Activated CD4-positive, alpha-beta T cell treated with anti-CD3 and anti-CD28 coated beads, Interleukin-2, amount 50 U/mL, for 1 hour (primary cell): ENCODE measurements at places on chromosomes 4 and X.
A peak's percentile ranks its signal among the peaks of the same experiment; 100 is the strongest.

GRCh38 chrX:3244955-3245354 is 101.5 kb downstream of the MXRA5 start:
- no peak for DNase-seq

DNA sequence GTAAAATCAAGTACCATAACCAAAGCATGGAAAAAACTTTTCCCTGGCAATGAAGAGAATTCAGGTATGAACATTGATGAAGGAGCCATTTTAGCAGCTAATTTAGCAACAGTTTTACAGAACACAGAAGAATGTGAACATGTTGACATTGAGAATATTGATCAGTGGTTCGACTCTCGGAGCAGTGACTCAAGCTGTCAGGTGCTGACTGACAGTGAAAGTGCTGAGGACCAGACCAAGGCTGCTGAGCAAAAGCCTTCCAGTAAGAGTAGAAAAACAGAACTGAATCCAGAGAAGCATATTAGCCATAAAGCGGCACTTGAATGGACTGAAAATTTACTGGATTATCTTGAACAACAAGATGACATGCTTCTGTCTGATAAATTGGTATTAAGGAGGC is 2.8 kb downstream of the TIGD2 start:
- no peak for DNase-seq

DNA sequence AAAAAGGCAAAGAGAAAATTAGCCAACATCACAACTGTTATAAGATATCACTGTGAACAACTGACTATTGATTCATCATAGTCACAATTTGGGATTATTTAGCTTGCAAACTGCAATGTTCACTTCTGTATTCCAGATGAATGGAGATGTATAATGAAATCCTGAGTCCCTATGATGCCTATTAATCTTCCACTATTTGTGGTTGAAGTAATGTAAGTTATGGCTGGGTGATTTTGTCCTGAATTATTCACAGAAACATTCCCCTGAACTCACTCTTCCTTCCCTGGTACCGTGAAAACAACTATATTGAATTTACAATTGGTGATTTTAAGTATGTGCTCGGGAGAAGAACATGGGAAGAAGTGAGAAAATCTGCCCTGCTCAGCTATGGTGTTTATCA is 50.8 kb upstream of the NPFFR2 start:
- no peak for DNase-seq

- DNase-seq = no peak
Measured at GRCh38 chrX:96838537-96838936, 45.2 kb upstream of the RPA4 start.

DNA sequence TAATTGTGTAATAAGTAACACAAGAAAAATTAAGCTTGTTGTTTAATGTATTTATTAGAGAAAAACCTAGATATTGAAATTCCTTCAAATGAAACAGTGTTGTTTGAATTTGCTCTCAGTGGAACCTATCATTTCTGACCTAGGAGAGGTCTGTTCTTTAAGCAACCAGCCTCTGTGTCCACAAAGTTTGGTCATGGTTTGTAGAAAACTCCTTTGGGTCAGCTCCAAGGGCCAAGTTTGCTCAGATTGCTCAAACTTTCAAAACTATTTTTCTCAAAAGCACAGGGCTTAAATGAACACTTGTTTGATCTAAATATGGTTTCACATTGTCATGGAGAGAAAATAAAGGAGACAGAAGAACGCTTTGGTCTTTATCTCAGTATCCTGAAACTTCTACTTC is 29.6 kb upstream of the RPL34 start:
- no peak for DNase-seq

DNA sequence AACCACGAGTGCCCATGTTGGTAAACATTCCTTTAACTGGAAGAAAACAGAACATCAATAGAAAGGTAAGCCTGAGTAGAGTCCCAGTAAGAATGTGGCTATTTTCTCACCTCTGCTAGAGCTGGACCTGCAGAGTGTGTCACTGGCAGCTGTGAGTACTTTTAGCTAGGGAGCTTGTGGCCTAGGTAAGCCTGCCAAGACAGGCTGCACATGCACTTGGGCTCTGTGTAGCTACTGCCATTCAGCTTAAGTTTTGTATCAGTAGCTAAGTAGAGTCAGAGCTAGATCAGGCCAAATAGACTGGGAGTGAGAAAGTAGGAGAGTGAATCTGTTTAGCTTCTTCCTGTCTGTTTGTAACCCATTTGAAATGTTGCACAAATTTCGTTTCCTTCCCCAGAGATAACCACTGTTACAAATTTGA is 35.3 kb downstream of the RBPJ start:
- no peak for DNase-seq

- DNase-seq = no peak
Measured at GRCh38 chr4:166518776-166519175, 645.7 kb downstream of the TLL1 start.

DNA sequence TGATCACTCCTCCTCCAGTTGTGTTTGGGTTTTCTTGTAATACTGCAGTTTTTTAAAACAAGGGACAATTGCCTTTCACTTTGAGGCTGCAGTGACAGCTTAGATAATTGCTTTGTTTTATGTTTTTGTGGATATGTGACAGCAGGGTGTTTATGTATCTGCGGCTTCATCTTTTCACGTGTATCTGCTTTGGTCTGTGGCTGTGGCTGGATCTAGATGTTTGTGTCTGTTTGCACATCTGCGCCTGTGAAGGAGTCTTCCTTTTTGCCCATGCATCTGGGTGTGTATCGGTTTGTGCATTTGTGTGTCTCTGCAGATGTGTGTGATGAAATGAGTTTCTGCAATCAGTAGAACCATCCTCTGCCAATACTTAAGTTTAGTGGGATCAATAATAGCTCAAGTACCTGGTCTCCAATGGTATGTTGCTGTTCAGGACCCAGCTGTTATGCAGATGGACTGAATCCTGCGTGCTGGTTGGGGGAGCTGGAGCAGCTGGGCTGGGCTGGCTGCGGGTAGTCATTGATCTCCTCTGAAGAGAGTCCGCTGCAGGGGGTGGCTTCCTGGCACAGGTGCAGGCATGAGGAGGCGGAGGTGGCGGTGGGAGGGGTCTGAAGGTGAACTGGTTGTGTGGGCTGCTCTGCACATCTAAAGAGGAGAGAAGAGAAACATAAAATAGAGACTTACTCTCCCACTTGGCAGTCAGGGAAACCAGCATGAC is 390.3 kb downstream of the SH2D1A start:
- peak; percentile 42 for DNase-seq

GRCh38 chr4:77820649-77821561 is 1.7 kb upstream of the CNOT6L start:
- no peak for DNase-seq

- no peak for DNase-seq
Measured at GRCh38 chr4:54372951-54373350, 143.9 kb downstream of the PDGFRA start.

DNA sequence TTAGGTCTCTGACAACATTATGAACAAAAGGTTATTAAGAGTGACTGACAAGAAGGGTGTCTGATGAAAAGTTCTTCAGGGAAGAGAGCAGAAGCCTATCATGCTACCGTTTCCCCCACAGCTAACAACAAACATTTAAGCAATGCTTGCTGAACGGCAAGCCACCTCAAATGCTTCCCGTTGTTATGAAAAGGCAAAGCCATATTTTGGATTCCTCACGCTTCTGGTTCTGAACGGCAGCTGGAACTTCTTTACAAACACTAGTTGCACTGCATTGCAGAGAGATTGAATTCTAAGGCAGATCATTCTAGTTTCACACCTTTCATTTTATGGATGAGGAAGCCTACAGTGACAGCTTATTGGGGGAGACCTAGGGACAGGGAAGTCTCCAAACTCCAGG is 48.6 kb upstream of the NAP1L5 start:
- DNase-seq = no peak

DNA sequence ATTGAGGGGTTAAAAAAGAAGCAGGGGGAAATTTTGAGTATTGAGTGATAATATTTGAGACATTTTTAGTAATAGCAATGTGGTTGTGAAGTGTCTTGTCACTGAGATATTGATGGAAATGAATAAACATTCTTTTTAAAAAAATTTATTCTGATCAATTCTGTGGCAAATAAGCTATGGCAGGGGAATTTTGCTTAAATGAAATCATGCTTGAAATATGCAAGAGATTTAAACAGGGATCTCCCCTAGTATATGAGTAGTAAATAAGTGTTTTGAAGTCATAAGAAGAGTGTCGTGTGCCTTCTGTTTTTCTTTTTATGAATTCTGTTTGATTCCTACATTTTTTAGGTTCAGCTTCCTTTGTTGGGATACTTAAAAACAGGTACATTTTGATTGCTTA is 23.2 kb downstream of the IL15 start:
- no peak for DNase-seq

GRCh38 chr4:37968747-37969146 is 8.5 kb downstream of the PTTG2 start:
- no peak for DNase-seq

DNA sequence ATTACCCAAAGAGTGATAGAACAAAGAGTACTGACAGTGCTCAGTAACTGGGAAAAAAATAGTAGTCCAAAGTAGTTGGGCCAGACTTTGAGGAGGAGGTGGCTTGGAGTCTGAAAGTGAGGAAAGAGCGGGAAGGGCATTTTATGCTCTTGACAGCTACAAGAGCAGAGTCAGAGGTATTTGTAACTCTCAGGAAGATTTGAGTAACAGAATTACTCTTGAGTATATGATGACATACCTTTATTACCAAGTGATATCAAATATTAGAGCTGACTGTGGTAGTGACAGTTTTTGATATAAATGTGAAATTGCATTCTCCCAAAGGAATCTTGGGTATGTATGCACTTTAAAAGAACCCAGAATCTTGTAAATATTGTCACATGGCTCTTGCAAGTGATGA is 2.2 kb downstream of the SLAIN2 start:
- DNase-seq = no peak

DNA sequence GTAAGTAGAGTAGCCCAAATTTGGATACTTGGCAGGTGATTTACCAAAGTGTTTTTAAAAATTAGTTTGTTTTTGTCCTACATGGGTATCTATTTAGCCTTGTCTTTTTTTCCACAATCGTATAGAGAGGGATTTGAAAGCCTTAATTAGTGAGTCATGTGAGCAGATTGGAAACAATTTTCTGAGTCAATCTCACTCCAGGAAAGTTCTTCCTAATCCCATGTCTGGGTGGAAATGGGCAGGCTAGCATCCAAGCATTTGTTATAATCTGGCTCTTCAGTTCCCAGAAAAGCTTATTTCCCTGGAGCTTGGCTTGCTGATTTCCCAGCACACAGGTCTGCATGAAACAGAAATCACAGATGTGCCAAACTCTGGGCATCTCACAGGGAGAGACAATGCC is 426.9 kb upstream of the BOD1L1 start:
- no peak for DNase-seq

GRCh38 chrX:7216981-7217587 is 69.1 kb upstream of the PUDP start:
- no peak for DNase-seq

DNA sequence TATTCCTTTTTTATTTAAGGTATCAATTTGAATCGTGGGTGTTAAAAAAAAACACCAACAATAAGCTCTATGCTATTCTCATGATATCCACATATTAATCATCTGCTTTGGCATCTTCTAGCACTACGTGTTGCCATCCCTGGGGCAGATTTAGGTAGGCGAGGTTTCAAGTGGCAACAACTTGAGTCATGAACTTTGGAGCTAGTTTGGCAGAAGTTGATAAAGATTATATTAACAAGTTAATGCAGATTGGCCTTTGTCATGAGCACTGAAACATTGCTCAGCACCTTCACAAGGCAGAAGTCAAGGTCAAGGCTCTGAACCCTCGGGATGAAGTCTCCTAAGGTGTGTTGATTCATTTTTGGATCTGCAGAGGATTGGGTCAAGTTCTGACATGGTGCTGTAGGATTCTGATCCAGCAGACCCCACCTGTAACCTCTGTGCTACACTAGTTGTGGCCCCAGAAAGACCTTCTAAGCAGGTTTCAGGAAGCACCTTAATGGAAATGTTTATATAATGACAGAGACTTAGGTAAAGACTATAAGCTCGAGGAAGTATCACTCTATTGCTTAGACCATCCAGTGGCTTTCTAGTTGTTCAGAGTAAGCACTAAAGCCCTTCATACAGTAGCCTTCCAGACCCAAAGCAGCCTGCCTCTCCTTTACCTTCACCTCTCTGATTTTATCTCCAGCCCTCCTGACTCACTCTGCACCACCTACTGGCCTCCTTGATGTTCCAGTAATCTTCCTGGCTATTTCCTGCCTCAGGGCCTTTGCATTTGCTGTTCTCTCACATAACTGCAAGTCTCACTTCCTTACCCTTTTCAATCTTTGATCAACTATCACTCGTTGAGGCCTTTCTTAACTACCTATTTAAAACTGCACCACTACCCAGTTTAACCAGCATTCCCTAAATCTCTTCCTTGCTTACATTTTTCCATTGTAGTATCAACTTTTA is 117.0 kb upstream of the SLC4A4 start:
- no peak for DNase-seq

DNA sequence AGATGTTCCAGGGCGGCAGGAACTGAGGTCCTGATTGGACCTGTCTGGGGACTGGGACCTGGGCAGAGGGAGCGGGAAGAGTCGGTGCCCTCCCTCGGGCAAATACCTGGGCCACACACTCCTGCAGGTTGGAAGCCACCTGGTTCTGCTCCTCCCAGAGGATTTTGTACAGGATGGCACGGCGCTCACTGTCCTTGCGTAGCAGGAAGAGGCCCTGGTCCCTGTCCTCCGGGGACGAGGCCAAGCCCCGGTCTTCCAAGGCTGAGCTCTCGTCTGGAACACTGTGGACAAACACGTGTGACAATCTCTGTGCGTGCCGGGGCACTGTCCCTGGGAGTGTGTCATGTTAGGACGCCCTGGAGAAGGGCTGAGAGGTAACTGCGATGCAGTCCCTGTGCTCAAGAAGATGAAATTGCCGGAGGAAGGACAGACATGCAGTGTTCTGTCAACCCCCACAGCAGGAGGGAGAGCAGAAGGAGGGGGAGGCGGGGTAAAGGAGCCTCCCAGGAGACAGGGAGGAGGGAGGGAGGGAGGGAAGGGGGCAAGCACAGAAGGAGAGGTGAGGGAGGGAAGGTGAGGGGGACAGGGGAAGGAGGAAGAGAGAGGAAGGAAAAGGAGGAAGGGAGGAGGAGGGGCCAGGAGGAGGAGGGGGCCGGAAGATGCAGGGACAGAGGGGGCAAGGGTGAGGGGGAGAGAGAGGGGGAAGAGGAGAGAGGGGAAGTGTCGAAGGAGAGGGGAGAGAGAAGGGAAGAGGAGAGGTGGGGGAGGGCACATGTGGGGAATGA is 29.0 kb downstream of the PDHA1 start:
- no peak for DNase-seq

DNA sequence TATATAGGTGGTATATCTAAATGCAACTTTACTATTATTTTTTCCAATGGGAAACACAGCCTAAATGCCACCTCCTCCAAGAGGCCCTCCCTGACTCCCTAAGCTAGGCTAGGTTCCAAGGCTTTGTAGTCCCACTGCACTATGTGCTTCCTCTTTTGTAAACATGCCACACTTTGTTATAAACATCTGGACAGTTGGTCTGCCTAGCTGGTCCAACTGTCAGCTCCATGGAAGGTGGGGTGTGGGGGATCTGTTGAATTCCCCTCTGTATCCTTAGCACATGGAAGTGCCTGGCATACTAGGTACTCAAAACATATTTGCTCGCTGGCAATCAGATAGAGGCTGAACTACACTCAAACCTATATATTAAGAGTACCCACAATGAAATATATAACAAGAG is 63.4 kb downstream of the SLC9A7 start:
- no peak for DNase-seq
